ENCODE measurements at places on chromosomes 2 and 18. TPM values are rescaled to one million over a fixed set of nuclear protein-coding genes. Genes with fewer than 3 reads are reported as not detected.

- DNase-seq = no peak
Measured at GRCh38 chr2:162824304-162824703, 14.3 kb downstream of the KCNH7 start.

DNA sequence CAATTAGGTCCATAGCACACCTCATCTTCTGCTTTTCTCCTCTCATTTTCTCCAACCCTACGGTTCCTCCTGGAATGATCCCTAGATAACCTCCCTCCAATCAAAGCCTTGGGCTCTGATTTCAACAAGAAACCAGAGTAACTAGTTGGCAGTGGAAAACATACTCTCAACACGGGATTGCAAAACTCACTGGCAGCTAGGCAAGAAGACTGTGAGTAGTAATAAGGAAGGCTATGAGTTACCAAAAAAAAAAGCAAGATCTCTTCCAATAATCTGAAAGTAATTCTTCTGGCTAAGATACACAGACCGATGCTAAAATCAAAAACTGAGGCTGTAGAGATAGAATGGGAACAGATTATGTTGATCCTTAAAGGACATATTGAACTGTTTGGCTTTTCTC is 28.4 kb upstream of the CCDC102B start:
- DNase-seq = no peak

DNA sequence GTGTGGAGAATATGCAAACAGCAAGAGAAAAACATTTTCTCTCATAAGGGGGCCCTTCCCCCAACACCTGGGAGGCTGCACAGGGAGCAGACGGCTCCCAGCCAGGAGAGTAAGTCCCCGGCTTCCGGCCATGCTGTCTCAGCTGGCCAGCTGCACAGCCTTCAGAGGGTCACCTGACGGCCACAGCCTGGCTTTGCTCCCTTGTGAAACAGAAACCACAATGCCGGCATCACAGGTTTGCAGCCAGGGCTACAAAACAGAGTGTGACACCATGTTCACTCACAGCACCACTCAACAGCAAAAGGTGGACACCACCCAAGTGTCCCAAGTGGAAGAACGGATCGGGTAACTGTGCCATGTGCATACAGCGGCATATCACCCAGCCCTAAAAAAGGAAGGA is 86.9 kb upstream of the GPC1 start:
- DNase-seq = no peak

DNA sequence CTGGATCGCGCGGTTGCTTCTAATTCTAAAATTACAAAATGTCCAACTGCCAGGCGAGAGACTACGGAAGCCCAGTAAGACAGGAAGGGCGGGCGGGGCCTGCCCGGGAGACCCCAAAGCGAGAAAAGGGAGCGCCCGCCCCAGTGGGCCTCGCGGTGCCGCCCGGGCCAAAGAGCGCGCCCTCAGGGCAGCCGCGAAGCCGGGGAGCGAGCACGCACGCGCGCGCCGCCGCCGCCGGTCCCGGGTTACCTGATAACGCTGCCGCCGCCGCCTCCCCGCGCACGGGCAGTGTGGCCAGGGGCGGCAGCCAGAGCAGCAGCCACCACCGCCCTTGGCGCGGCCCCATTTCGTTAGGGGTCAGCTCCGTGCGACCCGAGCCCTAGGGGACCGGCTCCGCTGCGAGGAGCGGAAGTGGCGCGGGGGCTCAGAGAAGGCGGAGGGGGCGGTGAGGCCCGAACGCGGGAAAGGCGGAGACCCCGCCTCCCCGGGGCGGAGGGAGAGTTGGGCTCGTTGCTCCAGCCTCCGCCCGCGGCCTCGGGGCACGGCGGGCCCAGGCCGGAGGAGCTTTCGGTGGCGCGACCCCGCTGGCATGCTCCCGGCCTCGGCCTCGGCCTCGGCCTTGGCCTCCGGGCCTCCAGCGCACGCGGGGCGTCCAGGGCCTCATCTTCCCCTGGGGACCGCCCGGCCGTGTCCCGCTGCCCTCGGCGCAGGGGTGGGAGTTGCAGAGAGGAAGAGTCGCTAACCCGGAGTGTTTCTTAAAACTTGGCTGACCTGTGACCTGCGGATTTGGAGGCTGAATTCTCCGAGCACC is at the start of gene NEMP2:
Gene NEMP2, minus strand, starts transcription at position 413 of the 811 bp plus-strand sequence. Its CDS starts 67 bp downstream, at position 346.
- peak; percentile 82 for DNase-seq

Gene ARHGEF4
- 5.9 TPM for total RNA-seq

DNA sequence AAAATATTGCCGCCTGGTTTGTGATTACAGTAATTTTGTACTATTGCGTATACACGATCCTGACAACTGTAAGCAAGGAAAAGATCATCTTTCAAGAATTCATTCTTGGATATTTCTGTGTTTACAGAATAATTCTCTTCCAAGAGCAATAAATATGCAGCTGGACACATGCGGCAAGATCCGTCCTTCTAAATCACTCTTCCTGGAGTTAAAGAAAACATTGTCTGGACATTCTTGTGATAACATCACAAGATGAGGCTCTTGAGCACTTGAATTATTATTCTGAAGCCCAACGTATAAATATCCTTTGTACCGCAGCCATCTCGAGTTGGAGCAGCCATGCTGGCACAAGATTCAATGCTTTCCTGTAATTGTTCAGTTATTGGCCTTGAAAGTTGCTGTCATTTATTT is 9.9 kb downstream of the FHL2 start:
- no peak for DNase-seq

DNA sequence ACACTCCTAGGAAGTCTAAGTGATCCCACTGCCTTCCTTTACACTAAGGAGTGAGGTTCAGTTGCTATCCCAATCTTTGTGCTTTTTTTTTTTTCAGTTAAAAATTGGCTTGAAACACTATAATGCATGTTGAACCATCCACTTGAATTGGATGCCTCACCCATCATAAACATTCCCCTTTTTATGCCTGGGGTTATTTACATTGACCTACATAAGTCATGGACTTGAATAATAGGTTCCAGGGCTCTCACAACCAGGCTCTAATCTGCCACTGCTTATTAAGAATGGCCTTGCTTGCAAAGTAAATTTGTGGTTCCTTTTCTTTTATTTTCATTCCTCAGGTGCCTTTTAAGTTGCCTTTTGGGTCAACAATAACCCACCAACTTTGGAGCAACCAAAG is 236.1 kb upstream of the MEIS1 start:
- DNase-seq = no peak

GRCh38 chr2:101793277-101793969 is 95.9 kb downstream of the MAP4K4 start:
- no peak for DNase-seq

DNA sequence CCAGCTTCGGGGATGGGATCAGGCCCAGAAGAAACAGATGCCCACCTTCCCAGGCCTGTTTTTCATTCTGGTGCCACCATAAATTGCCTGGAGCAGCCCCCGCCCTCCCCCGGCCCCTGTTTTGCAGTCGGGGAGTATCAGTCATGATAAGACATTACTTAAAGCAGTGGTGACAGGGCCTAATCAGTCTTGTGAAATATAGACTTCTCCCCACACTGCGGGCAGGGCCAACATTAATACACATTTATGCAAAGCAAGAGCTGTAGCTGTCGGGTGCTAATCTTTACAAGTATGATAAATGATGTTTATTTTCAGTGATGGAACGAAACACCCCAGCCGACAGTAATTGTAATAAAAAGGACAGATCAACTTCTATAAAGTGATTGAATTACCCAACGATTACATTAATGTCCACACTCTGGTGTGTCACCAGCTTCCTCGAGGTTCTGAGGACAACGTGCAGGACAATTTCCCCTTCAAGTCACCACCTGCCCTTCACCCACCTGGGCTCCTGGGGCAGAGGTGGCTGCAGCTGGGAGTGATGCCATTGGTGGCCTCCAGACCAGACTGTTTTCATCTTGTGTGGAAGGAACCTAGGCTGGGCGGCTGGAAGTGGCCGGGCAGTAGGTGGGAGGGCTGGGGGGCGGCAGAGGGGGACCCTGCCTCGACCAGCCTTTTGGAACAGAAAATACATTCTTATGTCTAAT is 226.0 kb downstream of the TFCP2L1 start:
- no peak for DNase-seq

DNA sequence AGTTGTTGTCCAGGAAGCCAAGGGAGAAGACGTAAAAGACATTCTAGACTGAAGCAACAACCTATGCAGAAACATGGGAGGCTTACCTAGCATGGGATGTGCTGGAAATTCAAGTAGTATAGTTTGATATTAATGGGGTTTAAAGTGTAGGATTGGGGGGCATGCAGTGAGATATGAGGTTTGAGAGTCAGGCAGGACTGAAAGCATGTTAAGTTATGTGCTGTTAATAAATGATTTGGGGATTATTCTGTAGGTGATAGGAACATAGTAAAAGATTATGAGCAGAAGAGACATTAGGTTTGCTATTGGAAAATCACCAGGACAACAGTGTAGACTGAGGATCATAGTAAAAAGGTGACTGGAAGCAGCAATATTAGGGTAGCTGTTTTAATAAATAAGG is 3.2 kb downstream of the EHBP1 start:
- DNase-seq = no peak

- DNase-seq = no peak
Measured at GRCh38 chr2:199847181-199847864, 3.7 kb downstream of the FTCDNL1 start.

DNA sequence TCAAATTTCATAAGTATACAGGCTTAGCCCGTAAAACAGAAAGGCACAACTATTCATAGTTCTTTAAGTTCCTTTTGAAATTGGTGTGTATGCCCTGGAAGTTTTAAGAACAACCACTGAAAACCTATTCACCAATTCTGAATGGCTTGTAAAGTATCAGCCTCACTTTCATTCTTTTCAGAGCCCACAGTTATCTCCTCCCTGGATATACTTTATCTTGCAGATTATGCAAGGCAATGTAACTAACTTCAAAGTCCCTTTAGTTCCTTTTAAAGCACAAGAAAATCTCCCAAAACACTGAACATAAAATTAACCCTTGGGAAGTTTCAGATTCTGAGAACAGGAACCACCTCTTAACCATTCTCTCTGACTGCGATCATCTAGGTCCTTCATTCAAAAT is 1.1 kb downstream of the STRN start:
- DNase-seq = no peak
